WTC11 (cell line): ENCODE measurements at places on chromosomes 6 and 20. TPM values are rescaled to one million over a fixed set of nuclear protein-coding genes. Genes with fewer than 3 reads are reported as not detected.
A peak's percentile ranks its signal among the peaks of the same experiment; 100 is the strongest.

DNA sequence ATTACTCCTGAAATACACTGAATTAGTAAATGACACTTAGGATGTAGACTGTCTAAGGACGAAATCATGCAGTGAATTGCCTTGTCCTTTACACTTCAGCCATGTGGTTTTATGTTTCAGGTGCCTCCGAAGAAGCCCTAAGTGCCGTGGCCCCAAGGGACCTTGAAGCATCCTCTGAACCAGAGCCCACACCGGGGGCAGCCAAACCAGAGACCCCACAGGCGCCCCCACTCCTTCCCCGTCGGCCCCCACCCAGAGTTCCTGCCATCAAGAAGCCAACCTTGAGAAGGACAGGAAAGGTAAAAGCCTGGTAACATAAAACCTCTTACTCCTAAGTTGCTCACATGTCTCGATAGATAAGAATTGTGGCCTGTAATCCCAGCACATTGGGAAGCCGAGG lies 75.3 kb downstream of the SERAC1 start:
- H3K4me3 ChIP-seq, result no peak overlapping the region
- no peak for DNase-seq
- H3K36me3 ChIP-seq, result peaks cover 13% of the 10 kb centered on the region; the same call in 1 of the 2 replicates

DNA sequence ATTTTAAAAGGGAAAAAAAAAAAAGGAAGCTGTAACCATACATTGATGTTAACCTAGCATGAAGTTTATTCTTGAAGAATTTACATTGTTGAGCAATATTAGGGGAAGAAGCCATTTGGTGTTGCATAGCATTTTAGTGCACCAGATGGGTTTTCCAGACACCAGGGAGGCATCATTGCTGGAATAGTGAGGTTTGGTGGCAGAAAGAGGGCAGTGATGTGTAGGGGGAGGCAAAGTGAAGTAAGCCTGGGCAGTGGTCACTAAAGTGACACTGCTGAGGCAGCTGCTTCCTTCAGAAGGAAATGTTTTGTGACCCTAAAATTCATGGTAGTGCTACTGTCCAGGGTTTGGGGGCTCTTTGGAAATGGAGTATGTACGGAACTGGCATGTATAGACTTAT lies 2.6 kb downstream of the TOMM6 start:
- DNase-seq, result no peak
- H3K27me3 ChIP-seq, result peaks cover 11% of the 10 kb centered on the region
- peaks cover 31% of the 10 kb centered on the region for H3K36me3 ChIP-seq
- H3K27ac ChIP-seq, result no peak overlapping the region

- H3K36me3 ChIP-seq, result peaks cover 2% of the 10 kb centered on the region; the same call in 1 of the 2 replicates
- H3K4me1 ChIP-seq, result peaks cover 20% of the 10 kb centered on the region
- no peaks in the 10 kb centered on the region for H3K27me3 ChIP-seq
- no peak overlapping the region for H3K4me3 ChIP-seq
- no peak overlapping the region for H3K27ac ChIP-seq
These were observed 66.9 kb downstream of the CARMIL1 start for GRCh38 chr6:25346064-25346463.

TMEM14C gene
- 103 to 122 TPM (median 119 TPM) in 3 replicates for total RNA-seq

DNA sequence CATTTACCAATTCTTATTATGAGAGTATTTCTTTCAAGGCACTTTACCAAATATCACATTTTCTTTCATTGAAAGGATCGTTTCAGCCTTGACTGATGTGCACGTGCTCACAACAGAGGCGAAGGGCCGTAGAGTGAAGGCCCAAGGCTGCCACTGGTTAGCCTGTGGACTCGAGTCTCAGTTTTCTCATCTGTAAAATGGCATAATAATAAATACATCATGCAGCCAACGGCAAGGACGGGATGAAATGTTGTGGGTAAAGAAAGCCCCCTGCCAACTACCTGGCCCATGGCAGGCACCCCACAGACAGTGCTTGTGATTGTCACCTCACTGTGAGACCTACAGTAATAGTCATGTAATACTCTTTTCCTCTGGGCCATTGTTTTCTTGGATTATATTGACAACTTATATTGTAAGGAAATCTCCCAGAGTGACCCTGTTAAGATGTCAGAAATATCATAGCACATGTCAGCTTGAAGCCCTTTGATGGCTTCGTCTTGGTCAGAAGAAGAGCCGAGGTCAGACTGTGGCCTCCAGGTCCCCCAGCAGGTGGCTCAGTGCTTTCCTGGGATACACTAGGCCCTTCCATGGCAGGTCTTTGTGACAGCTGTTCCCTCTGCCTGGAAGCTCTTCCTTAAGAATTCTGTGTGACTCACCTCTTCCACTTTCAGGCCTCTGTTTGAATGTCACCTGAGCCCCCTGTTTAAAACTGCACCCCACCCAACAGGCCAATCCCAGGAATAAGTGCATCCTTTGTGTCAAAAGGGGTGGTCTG lies 36.3 kb downstream of the FAM50B start:
- DNase-seq, result no peak
- no peak overlapping the region for H3K4me3 ChIP-seq
- peaks cover 7% of the 10 kb centered on the region; the same call in 1 of the 2 replicates for H3K27me3 ChIP-seq
- peaks cover 15% of the 10 kb centered on the region for H3K36me3 ChIP-seq

GRCh38 chr6:37242429-37243052 lies 15.0 kb upstream of the TBC1D22B start:
- no peak for DNase-seq
- no peaks in the 10 kb centered on the region; the same call in 1 of the 2 replicates for H3K4me1 ChIP-seq
- H3K27ac ChIP-seq, result no peak overlapping the region
- no peak overlapping the region for H3K4me3 ChIP-seq

DNA sequence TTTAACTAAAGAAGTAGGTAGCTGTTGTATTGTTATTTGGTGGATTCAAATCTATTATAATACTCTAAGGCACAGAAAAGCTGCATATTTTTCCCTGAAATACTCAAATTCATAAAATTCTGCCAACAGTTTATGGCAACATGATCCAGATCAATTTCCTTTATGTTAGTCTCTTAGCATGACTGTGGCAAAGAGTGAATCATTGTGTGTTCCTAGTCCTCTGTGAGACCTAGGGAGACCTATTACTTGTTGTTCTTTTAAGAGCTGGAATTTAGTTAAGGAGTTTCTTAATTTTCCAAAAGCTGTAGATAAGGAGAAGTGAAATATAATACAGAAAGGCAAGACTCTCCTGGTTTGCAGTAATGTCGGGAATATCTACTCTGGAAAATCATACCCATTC lies 149.6 kb downstream of the RIMS1 start:
- no peaks in the 10 kb centered on the region for H3K36me3 ChIP-seq
- no peak overlapping the region for H3K4me3 ChIP-seq

ADTRP gene
- 0.44 to 0.98 TPM (median 0.50 TPM) in 3 replicates for total RNA-seq

DNA sequence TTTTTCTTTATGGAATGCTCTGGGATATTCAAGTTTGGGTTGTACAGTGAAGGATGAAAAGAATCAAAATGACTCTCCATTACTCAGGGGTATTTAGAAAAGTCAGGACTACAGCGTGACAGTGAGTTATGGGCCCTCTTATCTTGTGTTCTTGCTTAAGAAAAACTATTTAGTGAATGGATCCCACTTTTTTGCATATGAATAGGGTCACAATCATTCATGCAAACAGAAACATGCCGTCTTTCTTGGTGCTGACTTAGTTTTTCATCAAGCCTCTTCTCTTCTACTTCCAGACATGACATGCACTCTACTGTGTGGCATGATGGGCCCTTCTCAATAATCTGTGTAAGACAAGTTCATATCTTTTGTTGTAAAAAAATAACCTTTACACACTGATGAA lies 488.4 kb upstream of the MMS22L start:
- peaks cover 59% of the 10 kb centered on the region for H3K36me3 ChIP-seq
- DNase-seq, result no peak
- no peaks in the 10 kb centered on the region for H3K27me3 ChIP-seq

GRCh38 chr6:3088968-3089367 lies 20.7 kb downstream of the RIPK1 start:
- H3K4me3 ChIP-seq, result no peak overlapping the region
- H3K4me1 ChIP-seq, result no peaks in the 10 kb centered on the region
- H3K36me3 ChIP-seq, result peaks cover 68% of the 10 kb centered on the region
- H3K27ac ChIP-seq, result no peak overlapping the region
- peaks cover 16% of the 10 kb centered on the region for H3K27me3 ChIP-seq

DNA sequence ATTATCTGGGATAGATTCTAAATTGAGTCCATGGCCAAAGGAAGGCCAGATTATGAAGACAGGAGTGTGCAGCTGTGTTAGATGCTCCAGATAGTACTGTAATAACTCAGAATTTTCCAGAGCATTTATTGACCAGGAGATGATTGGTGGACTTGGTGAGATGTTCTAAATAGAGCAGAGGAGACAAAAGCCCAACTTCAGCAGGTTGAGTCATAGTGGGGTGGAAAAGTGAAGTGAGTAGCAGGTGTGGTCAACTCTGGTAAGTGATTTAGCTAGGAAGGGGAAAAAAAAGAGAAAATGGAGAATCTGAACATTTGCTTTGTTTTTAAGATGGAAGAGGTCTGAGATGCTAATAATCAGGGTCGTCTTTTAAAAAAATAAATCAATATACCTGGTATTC lies 227.4 kb downstream of the TMEM200A start:
- H3K4me1 ChIP-seq, result peaks cover 7% of the 10 kb centered on the region
- no peaks in the 10 kb centered on the region for H3K36me3 ChIP-seq
- DNase-seq, result no peak
- no peaks in the 10 kb centered on the region; the same call in 1 of the 2 replicates for H3K27me3 ChIP-seq
- H3K27ac ChIP-seq, result no peak overlapping the region

DNA sequence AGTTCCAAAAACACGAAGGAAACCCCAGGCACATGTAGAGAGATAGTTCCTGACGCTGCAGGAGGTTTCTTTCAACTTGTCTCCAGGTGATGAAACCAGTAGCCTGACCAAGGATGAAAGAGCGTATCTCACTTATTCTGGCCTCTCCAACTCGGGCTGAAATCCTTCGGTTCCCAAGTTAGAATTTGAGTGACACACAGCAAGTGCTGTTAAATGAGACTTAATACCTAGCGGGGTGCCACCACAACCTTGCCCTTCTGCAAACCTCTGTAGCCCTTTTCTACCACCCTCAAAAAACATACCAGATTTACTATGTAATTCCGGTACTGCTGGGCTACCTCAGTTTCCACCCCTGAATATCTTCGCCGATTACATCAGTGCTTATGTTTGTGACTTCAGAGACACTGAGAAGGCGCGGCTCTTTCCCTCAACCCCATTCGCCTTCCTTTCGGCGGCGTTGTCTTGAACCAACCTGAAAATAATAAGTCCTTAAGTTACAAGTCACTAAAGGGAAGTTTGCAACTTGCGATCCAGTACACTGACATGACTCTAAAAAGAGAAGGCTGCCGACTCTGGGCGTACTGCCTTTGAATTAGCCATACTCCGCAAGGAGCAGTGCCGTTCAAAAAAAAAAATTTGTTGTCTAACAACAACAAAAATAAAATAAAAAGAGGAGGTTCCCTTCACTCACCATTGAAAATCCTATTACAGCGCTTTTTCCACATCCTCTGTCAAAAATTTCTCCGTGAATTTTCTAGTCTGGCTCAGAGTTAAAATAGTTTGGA lies 194.9 kb upstream of the ZNF184 start:
- H3K4me3 ChIP-seq, result peak overlapping the region; percentile 87
- no peaks in the 10 kb centered on the region for H3K36me3 ChIP-seq
- no peak for DNase-seq
- H3K27ac ChIP-seq, result no peak overlapping the region
- peaks cover 22% of the 10 kb centered on the region for H3K4me1 ChIP-seq

SPINT3 gene
- total RNA-seq, result not detected in 3 replicates
